ENCODE measurements at places on chromosomes 2 and 18. TPM values are rescaled to one million over a fixed set of nuclear protein-coding genes. Genes with fewer than 3 reads are reported as not detected.
A peak's percentile ranks its signal among the peaks of the same experiment; 100 is the strongest.

Gene SLC4A5
- 0.11 TPM for total RNA-seq

Gene MEP1B
- total RNA-seq, result not detected

- no peaks in the 10 kb centered on the region for H3K27me3 ChIP-seq
- no peaks in the 10 kb centered on the region for H3K4me1 ChIP-seq
- H3K36me3 ChIP-seq, result no peaks in the 10 kb centered on the region
- DNase-seq, result peak; percentile 51
- peak overlapping the region; percentile 56 for H3K4me3 ChIP-seq
Measured at GRCh38 chr2:96324721-96325040, 436 bp upstream of the ITPRIPL1 start.

- H3K4me1 ChIP-seq, result no peaks in the 10 kb centered on the region
- H3K27ac ChIP-seq, result no peak overlapping the region
- no peak overlapping the region for H3K4me3 ChIP-seq
- H3K36me3 ChIP-seq, result no peaks in the 10 kb centered on the region
- no peaks in the 10 kb centered on the region for H3K27me3 ChIP-seq
Measured at GRCh38 chr2:228827056-228827700, 443.9 kb downstream of the PID1 start.

DNA sequence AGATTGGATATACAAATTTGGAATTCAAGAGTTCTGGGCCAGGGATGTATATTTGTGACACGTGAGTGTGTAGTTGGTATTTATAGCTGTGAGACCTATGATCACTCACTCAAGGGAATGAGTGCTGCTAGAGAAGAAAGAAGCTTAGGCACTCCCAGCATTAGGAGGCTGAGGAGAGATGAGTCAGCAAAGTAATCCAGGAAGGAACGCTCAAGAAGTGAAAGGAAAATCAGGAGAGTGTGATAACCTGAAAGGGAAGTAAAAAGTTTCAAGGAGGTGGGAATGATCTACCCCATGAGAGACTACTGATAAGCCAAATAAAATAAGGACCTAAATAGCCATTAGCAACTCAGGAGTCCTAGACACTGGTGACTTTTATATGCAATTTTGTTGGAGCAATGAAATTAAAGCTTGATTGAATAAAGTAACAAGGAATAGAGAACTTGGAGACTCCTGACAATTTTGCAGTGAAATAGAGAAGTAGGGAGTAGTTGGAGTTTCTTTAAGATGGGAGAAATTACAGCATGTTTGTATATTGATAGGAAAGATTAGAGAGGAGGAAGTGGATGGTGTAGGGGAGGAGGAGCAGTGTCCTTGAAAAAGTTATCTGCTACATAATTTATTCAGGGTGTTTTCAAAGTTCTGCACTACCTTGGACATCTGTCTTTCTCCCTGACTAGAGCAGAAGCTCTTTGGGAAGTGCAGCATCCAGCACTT, 89.9 kb downstream of the UBE2E3 start:
- no peaks in the 10 kb centered on the region for H3K36me3 ChIP-seq
- H3K4me3 ChIP-seq, result no peak overlapping the region
- no peak for DNase-seq
- H3K27me3 ChIP-seq, result no peaks in the 10 kb centered on the region
- no peak overlapping the region for H3K27ac ChIP-seq
- no peaks in the 10 kb centered on the region for H3K4me1 ChIP-seq

Gene SIGLEC15
- not detected for total RNA-seq

DNA sequence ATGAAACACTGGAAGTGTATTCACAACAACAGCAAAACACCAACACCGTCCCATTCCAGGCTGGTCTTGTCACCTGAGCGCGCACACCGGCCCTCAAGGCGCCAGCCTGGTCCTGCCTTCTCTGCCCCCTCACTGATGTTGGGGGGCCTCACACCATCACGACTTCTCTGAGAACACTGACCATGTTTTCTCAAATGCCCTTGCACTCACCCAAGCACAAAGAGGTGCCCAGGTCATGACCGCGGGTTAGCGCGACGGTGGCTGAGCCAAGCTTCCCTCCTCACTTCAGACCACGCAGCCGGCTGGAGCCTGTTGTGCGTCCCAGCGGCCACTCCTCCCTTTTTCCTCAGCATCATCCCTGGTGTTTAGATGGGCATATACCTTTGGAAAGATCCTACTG, 101.3 kb upstream of the SALL3 start:
- H3K4me1 ChIP-seq, result no peaks in the 10 kb centered on the region
- H3K27ac ChIP-seq, result no peak overlapping the region
- no peak overlapping the region for H3K4me3 ChIP-seq

DNA sequence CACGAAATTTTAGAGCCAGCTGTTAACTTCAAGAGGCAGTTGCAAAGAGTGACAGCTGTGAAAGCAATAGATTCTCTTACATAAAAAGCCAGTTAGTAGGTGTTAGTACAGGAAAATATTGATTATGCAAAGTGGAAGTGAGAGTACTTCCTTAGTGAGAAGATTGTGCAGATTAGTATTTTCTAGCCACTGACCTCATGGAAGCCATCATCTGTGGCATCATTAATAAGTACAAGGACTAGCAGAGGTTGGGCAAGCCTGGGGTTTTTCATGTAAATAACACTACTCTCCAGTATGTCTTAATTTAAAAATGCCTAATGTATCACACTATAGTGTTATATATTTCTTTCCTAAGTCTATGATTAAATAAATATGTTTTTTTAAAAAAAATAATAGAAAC, 166.2 kb upstream of the DTNA start:
- H3K36me3 ChIP-seq, result no peaks in the 10 kb centered on the region
- no peaks in the 10 kb centered on the region for H3K4me1 ChIP-seq
- H3K27me3 ChIP-seq, result no peaks in the 10 kb centered on the region
- H3K4me3 ChIP-seq, result no peak overlapping the region

Gene CDK15
- 1.5 TPM for total RNA-seq

DNA sequence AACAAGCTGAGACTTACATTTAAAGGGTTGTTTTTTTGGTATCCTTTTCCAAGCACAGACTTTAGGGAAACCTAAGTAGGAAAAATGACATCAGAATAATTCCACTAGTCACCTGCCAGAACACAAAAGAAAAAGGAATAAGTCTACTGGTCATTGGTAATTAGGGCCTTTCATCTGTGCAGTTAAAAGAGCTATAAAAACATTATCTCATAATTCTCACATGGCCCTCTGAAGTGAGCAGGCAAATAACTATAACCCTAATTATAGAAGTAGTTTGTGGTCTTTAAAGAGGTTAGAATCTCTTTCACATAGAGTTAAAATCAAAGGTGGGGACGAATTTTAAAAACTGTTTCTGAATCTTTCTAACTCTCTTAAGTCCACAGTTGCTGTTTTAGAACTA, 111.1 kb upstream of the B3GNT2 start:
- no peaks in the 10 kb centered on the region for H3K27me3 ChIP-seq
- no peaks in the 10 kb centered on the region for H3K36me3 ChIP-seq
- H3K27ac ChIP-seq, result no peak overlapping the region

GRCh38 chr2:175012516-175012915, 7.3 kb upstream of the CHN1 start:
- H3K27ac ChIP-seq, result no peak overlapping the region
- no peak for DNase-seq
- H3K4me3 ChIP-seq, result no peak overlapping the region
- H3K36me3 ChIP-seq, result no peaks in the 10 kb centered on the region
- H3K4me1 ChIP-seq, result peaks cover 6% of the 10 kb centered on the region

DNA sequence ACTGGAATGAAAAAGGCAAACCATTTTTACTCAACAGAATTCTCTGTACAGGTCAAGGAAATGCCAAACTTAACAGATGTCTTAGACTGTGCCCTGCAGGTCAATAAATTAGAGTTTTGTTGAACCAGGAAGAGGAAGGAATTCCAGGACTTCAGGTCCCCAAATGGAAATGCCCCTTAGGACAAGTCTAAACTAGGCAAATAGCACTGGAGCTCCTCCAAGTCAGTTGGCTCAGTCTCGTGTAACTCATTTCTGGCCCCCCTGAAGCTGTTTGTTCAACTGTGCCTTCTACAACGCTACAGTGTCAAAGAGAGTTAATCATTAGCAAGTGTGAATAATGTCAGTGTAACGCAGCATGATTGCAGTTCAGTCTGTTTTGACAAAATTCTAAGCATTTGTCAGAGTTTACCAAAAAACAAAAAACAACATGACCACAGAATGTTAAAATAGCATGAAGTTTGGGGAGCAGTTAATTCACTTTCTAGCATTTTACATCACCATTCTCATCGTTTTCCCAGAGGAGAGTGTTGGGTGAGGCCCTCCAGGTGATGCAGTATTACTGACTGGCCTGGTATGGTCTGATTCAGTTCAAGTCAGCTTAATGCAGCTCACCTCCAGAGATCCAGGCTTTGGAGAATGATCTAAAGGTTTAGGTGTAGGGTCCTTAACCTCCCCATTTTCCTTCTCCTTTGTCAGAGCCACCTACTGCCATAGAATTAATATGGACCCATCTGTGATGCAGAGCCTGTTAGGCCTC, 108.1 kb downstream of the AQP4 start:
- H3K4me3 ChIP-seq, result no peak overlapping the region
- H3K27ac ChIP-seq, result no peak overlapping the region
- H3K36me3 ChIP-seq, result no peaks in the 10 kb centered on the region
- no peaks in the 10 kb centered on the region for H3K27me3 ChIP-seq
- H3K4me1 ChIP-seq, result no peaks in the 10 kb centered on the region

- no peak overlapping the region for H3K27ac ChIP-seq
- H3K4me1 ChIP-seq, result peaks cover 4% of the 10 kb centered on the region
- no peaks in the 10 kb centered on the region for H3K27me3 ChIP-seq
- no peaks in the 10 kb centered on the region for H3K36me3 ChIP-seq
- no peak for DNase-seq
Measured at GRCh38 chr2:37812941-37813730, 112.0 kb upstream of the RMDN2 start.

GRCh38 chr2:141946016-141946415, 184.8 kb downstream of the LRP1B start:
- no peak overlapping the region for H3K27ac ChIP-seq
- DNase-seq, result no peak
- H3K36me3 ChIP-seq, result no peaks in the 10 kb centered on the region
- no peaks in the 10 kb centered on the region for H3K27me3 ChIP-seq
- no peaks in the 10 kb centered on the region for H3K4me1 ChIP-seq

DNA sequence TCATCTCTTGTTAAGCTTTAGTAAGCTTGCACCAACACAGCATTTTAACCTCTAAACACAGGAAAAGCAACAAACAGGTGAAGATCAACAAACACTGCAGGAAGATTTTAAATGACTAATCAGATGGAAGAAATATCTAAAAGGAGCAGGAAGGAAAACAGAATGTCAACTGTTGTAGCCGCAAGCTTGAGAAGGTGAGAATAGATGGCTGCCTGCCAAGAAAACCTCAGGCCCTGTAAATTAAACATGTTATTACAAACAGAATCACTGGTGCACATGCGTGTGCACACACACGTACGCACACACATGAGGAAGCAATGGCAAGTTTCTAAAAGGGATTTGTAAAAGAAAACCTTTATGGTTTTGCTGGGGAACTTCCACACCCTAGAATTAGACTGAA, 257.8 kb upstream of the GALNT5 start:
- no peaks in the 10 kb centered on the region for H3K27me3 ChIP-seq
- H3K4me3 ChIP-seq, result no peak overlapping the region
- DNase-seq, result no peak
- no peak overlapping the region for H3K27ac ChIP-seq
- H3K4me1 ChIP-seq, result no peaks in the 10 kb centered on the region
- H3K36me3 ChIP-seq, result no peaks in the 10 kb centered on the region

DNA sequence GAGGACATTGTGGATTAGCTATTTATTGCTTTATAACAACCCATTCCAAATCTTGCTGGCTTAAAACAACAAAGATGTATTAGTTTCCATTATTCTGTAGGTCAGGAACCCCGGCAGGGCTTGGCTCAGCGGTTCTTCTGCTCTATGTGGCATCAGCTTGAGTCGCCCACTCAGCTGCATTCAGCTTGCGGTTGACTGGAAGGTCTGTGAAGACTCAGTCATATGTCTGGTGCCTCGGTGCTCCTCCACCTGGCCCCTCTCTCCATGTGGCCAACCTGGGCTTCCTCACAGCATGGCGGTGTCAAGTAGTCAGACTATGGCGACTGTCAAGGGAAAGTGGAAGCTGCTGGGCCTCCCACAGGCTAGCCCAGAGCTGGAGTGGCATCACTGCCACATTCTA, 48.6 kb downstream of the EMILIN2 start:
- no peaks in the 10 kb centered on the region for H3K4me1 ChIP-seq
- H3K36me3 ChIP-seq, result no peaks in the 10 kb centered on the region
- no peaks in the 10 kb centered on the region for H3K27me3 ChIP-seq
- peak; percentile 51 for DNase-seq
- H3K4me3 ChIP-seq, result no peak overlapping the region

DNA sequence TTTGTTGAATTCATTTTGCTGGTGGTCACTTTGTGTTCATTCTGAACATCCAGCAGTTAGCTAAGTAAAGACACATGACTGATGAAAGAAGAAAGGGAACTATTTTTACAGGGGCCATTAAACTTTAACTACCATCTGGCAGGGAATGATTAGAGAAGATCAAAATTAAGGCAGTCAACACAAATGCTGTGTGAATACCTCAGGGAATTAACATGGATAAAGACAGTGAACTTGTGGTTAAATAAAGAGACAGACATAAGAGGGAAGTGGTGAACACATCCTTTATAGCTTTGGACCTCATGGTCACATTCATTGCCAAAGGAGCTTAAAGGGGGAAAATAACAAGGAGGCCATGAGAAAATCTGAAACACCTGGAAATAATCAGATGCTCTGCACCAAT, 52.6 kb upstream of the ATP5MC3 start:
- H3K27ac ChIP-seq, result no peak overlapping the region
- no peaks in the 10 kb centered on the region for H3K36me3 ChIP-seq
- no peak for DNase-seq

GRCh38 chr2:241149675-241149924, 328 bp upstream of the PASK start:
- peaks cover 15% of the 10 kb centered on the region for H3K4me1 ChIP-seq
- no peak overlapping the region for H3K27ac ChIP-seq
- DNase-seq, result no peak
- H3K27me3 ChIP-seq, result no peaks in the 10 kb centered on the region

Gene TRPM8
- not detected for total RNA-seq

DNA sequence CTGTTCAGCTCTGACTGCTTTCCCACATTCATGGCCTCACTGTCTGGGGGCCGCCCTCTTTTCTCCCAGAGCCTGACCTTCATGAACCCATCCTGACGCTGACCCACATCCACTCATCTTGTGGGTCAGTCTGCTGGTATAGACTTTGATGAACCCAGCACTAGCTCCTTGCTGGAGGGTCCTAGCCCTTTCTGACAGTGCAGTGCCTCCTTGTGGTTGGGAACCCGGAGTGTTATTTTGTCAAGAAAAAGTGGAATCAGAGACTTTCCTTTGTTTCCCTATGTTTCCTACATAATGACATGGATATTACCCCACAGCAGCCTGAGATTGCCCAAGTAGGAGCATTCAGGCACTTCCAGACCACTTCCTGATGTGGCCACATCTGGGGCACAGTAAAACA, 19.3 kb upstream of the OSR1 start:
- no peak overlapping the region for H3K4me3 ChIP-seq
- H3K4me1 ChIP-seq, result no peaks in the 10 kb centered on the region
- no peak for DNase-seq
- H3K27ac ChIP-seq, result no peak overlapping the region

GRCh38 chr2:46550686-46551404, 71.5 kb downstream of the TMEM247 start:
- H3K27me3 ChIP-seq, result no peaks in the 10 kb centered on the region
- no peak overlapping the region for H3K4me3 ChIP-seq
- peaks cover 47% of the 10 kb centered on the region for H3K4me1 ChIP-seq

GRCh38 chr18:80231151-80231550, 16.2 kb downstream of the PARD6G start:
- no peak overlapping the region for H3K4me3 ChIP-seq
- H3K4me1 ChIP-seq, result no peaks in the 10 kb centered on the region
- H3K36me3 ChIP-seq, result no peaks in the 10 kb centered on the region

All from ascending aorta (tissue), 2 donors.